Mesendoderm (in vitro differentiated cells): ENCODE measurements at places on chromosomes 7 and 10.
A peak's percentile ranks its signal among the peaks of the same experiment; 100 is the strongest.

- H3K36me3 ChIP-seq = no peaks in the 10 kb centered on the region
- H3K4me1 ChIP-seq = no peaks in the 10 kb centered on the region
- no peak overlapping the region for H3K27ac ChIP-seq
- H3K27me3 ChIP-seq = no peaks in the 10 kb centered on the region
- DNase-seq = no peak
- H3K4me3 ChIP-seq = no peak overlapping the region
Observed at GRCh38 chr10:28769091-28769604, 91.8 kb downstream of the BAMBI start.

DNA sequence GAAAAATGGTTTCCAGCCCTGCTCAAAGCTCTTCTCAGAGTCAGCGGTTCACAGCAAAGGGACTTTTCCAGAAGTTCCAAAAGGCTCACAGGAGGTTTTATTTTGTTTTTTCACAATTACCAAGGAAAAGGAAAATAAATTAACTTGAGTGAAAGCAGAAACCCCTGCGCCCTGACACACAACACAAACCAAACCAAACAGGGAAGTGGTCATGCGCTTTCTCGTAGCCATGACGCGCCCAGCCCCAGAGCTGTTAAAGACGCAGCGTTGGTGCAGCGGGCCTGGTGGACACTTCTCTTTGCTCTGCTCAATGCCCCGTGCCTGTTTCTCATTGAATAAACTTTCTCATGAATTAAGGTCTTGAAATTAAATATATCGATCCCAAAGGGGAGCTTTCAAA is 134.4 kb upstream of the LYZL2 start:
- H3K27ac ChIP-seq = no peak overlapping the region
- H3K36me3 ChIP-seq = no peaks in the 10 kb centered on the region
- no peak overlapping the region for H3K4me3 ChIP-seq
- DNase-seq = no peak

DNA sequence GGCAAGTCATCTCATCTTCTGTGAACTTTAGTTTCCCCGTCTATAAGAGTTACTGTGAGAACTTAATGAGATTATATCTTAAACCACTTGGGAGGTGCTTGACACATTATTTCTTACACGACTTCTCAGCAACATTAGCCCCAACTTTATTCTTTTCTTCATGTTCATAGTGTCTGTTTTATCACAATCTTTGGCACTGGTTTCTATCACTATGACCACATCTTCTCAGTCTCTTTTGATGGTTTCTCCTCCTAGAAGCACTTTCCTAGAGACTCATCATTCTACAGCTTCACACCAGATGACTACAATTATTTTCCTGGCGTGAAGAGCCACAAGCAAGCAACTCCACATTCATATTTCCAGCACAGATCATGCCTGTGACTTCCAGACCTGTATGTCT is 26.5 kb upstream of the BET1 start:
- H3K4me3 ChIP-seq = no peak overlapping the region
- H3K27ac ChIP-seq = no peak overlapping the region
- H3K36me3 ChIP-seq = no peaks in the 10 kb centered on the region
- no peaks in the 10 kb centered on the region for H3K27me3 ChIP-seq
- DNase-seq = no peak

DNA sequence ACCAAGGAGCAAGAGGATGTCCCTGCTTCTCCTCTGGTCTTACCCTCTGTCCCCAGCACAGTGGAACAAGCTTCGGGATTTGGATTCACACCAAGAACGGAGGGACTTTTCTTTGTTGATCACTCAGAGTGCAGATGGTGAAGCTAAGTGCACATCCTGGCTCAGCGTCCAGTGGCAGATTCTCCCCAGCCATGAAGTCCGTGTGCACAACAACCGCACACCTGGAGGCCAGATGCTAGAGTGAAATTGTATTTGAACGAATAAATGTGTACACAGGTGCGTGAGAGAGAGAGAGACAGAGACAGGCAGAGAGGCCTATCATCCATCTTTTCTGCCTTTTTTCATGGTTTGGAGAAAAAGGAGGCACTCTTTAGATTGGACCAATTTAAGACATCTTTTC is 31.5 kb downstream of the ASB13 start:
- no peak overlapping the region for H3K4me3 ChIP-seq
- H3K27me3 ChIP-seq = no peaks in the 10 kb centered on the region
- no peaks in the 10 kb centered on the region for H3K36me3 ChIP-seq

GRCh38 chr7:78605119-78605518 is 806.5 kb downstream of the PHTF2 start:
- no peaks in the 10 kb centered on the region for H3K36me3 ChIP-seq
- peaks cover 4% of the 10 kb centered on the region for H3K4me1 ChIP-seq
- DNase-seq = peak; percentile 30
- H3K27ac ChIP-seq = no peak overlapping the region
- no peaks in the 10 kb centered on the region for H3K27me3 ChIP-seq

DNA sequence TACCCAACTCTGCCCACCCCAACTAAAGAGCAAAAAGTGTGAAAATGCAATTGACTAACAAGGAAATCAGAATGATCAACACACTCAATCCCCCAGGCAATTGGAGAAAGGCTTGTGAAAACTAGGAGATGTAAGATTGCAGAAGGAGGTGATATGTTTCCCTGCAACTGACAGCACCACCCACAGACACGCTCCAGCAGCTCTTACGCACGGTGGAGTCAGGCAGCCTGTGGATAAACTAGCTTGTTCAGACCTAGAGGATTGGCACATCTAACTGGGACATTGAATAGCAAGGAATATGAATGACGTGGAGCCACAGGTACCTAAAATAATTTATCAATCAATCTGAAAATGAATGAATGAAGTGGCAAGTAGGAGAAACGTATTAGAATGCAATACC is 125.7 kb upstream of the MYO3A start:
- no peaks in the 10 kb centered on the region for H3K4me1 ChIP-seq
- H3K36me3 ChIP-seq = no peaks in the 10 kb centered on the region
- H3K27me3 ChIP-seq = no peaks in the 10 kb centered on the region
- no peak overlapping the region for H3K27ac ChIP-seq
- no peak overlapping the region for H3K4me3 ChIP-seq
- peak; percentile 35 for DNase-seq

GRCh38 chr7:45160417-45160881 is 2.9 kb downstream of the RAMP3 start:
- DNase-seq = no peak
- H3K27ac ChIP-seq = no peak overlapping the region
- peaks cover 7% of the 10 kb centered on the region for H3K27me3 ChIP-seq
- H3K36me3 ChIP-seq = no peaks in the 10 kb centered on the region
- H3K4me3 ChIP-seq = no peak overlapping the region

DNA sequence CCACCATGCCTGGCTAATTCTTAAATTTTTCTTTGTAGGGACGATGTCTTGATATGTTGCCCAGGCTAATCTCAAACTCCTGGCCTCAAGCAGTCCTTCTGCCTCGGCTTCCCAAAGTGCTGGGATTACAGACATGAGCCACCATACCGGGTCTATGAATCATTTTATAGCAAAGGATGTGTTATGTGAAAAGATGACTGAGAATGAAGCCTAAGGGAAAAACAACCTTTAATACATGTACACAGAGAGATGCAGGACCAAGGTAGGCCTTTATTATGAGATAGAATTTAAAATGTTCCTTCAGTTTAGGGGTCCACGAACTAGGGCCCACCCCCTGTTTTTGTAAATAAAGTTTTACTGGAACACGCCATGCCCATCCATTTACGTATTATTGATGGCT is 41.0 kb downstream of the UBE2H start:
- DNase-seq = no peak
- no peak overlapping the region for H3K4me3 ChIP-seq
- no peaks in the 10 kb centered on the region for H3K36me3 ChIP-seq
- H3K4me1 ChIP-seq = no peaks in the 10 kb centered on the region
- no peaks in the 10 kb centered on the region for H3K27me3 ChIP-seq

DNA sequence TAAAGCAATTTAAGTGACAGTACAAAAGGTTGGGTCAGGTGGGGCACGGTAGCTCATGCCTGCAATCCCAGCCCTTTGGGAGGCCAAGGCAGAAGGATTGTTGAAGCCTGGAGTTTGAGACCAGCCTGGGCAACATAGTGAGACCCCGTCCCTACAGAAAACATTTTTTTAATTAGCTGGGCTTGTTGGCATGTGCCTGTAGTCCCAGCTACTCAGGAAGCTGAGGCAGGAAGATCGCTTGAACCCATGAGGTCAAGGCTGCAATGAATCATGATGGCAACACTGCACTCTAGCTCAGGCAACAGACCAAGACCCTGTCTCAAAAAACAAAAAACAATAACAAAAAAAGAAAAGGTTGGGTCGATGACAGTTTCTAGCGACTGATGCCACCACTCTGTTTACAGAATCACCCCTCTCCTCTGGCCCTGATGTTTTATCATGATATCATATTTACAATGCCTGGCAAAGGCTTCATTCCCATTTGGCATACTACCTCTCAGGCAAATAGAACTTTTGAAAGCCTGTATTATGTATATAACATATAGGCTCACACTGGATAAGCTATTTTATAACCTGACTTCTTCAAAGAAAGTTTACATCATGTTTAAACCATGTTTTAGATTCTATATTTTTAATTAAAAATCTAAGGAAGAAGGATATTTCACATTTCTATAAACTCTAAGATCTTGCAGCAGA is 558 bp upstream of the ABCC2 start:
- H3K4me1 ChIP-seq = peaks cover 3% of the 10 kb centered on the region
- DNase-seq = no peak
- H3K36me3 ChIP-seq = no peaks in the 10 kb centered on the region
- no peak overlapping the region for H3K4me3 ChIP-seq
- no peaks in the 10 kb centered on the region for H3K27me3 ChIP-seq

- no peak overlapping the region for H3K4me3 ChIP-seq
- no peak for DNase-seq
- H3K27ac ChIP-seq = no peak overlapping the region
- H3K4me1 ChIP-seq = no peaks in the 10 kb centered on the region
Observed at GRCh38 chr7:103795107-103795506, 194.4 kb downstream of the RELN start.

DNA sequence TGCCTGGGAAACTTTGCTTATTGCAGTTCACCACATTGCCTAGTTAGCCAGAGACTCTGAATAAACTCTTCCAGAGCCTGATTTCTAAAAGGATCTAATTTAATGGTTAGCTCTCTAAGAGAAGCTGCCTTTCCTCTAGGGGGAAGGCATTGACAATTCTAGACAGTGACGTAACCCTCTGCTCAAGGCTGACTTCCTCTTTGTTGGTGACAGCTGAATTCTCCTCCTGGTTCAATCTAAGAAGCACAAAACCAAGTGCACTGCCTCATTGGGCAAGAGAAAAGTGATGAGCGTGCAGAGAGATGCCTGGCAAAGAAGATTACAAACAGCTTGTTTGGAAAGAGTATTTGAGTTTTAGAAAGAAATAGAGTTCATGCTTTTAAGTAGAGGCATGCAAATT is 102.7 kb downstream of the MACC1 start:
- peaks cover 8% of the 10 kb centered on the region for H3K4me1 ChIP-seq
- peak; percentile 83 for DNase-seq

- no peaks in the 10 kb centered on the region for H3K4me1 ChIP-seq
- H3K4me3 ChIP-seq = no peak overlapping the region
- peak; percentile 21 for DNase-seq
- no peak overlapping the region for H3K27ac ChIP-seq
- H3K27me3 ChIP-seq = no peaks in the 10 kb centered on the region
Observed at GRCh38 chr10:61478621-61479312, 25.6 kb upstream of the TMEM26 start.

DNA sequence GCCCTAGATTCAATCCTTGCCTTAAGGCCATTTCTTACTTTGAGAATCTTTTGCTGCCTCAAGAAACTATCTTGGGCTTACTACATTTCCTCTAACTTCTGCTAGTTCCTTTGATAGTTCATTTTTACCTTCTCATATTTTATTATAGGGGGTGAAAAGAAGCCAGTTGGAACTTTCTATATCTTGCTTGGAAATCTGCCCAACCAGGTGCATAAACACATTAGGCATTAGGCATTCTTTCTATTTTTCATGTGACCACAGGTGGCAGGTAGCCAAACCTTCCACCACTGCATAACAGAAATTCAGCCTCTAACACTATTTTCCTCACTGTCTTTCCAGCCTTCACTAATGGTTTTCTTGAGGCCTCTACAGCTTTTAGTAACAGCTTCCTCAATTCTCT is 300.0 kb upstream of the SP8 start:
- no peak overlapping the region for H3K27ac ChIP-seq
- no peaks in the 10 kb centered on the region for H3K36me3 ChIP-seq
- no peaks in the 10 kb centered on the region for H3K27me3 ChIP-seq
- no peak overlapping the region for H3K4me3 ChIP-seq
- no peak for DNase-seq

DNA sequence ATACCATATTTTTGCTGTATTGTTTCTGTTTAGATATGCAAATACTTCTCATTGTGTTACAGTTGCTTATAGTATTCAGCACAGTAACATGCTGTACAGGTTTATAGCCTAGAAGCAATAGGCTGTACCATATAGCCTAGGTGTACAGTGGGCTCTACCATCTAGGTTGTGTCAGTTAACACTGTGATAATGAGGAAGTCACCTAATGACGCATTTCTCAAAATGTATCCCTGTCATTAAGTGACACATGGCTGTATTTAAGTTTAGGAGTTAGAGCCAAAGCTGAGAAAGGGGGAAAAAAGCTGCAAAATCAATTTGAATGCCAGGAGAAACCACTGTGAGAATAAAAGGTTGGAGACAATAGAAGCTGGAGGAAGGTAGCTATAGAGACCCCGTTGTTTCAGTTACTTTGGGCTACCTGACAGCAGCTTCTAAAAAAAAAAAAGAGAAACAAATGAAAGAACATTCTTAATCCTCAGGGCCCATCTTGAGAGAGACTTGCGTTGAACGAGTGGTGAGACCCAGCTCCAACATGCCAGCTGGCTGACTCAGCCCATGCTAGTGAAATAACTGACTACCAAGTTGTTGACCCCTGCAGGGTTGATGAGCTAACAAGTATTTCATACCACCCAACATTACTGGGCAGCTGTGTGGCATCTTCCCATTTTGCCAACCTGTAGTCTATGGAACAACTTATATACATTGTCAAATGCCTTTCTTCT is 8.7 kb downstream of the STARD3NL start:
- H3K36me3 ChIP-seq = no peaks in the 10 kb centered on the region
- peak; percentile 77 for DNase-seq
- H3K27me3 ChIP-seq = no peaks in the 10 kb centered on the region
- H3K27ac ChIP-seq = no peak overlapping the region

DNA sequence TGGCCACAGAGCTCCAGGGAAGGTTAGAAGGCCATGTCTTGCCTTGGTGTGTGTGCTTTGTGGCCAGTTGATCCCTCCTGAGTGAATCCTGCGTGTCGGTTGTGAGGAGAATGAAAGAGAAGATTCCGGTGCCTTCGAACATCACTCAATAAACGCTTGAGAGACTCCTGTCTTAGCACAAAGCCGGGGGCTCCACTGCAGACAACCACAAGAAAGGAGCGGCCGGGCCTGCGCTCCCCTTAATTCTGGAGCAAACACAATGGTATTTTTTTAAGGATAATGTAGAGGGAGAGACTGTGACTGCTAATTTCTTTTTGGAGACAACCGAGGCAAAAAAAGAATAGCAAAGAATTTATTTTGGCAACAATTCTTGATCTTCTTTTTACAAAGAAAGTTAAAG is 286.8 kb upstream of the SHH start:
- H3K36me3 ChIP-seq = no peaks in the 10 kb centered on the region
- no peak overlapping the region for H3K4me3 ChIP-seq
- no peak for DNase-seq
- H3K27ac ChIP-seq = no peak overlapping the region
- H3K27me3 ChIP-seq = no peaks in the 10 kb centered on the region

- no peaks in the 10 kb centered on the region for H3K36me3 ChIP-seq
- peak; percentile 67 for DNase-seq
Observed at GRCh38 chr10:72913287-72913686, 19.7 kb downstream of the OIT3 start.
